ENCODE measurements at places on chromosomes 13 and 19. TPM values are rescaled to one million over a fixed set of nuclear protein-coding genes. Genes with fewer than 3 reads are reported as not detected.

Gene CLPTM1
- total RNA-seq, result 102 TPM

- DNase-seq, result no peak
- no peaks in the 10 kb centered on the region for H3K27me3 ChIP-seq
- H3K36me3 ChIP-seq, result no peaks in the 10 kb centered on the region
- no peaks in the 10 kb centered on the region for H3K4me1 ChIP-seq
These were observed 607.6 kb downstream of the SLITRK1 start for GRCh38 chr13:83274679-83275078.

DNA sequence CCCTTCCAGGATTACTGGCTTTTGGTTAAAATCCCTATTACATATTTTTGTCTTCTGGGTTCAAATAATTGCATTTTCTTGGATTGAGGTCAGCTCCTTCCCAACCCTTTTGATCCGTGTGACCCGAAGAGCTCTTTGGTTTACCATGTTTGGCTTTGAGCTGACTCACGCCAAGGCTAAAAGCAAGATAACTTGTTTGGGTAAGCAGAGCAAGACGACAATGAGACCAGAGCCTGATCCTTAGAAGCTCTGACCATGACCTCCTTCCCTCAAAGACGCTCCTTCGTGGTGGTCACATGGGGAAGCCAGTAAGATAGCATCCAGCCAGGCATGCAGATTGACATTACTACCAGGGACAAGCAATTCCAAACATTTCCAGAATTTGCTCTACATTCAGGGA, 153.8 kb downstream of the DCT start:
- no peaks in the 10 kb centered on the region for H3K27me3 ChIP-seq
- no peak overlapping the region for H3K27ac ChIP-seq
- no peak for DNase-seq
- H3K36me3 ChIP-seq, result no peaks in the 10 kb centered on the region

DNA sequence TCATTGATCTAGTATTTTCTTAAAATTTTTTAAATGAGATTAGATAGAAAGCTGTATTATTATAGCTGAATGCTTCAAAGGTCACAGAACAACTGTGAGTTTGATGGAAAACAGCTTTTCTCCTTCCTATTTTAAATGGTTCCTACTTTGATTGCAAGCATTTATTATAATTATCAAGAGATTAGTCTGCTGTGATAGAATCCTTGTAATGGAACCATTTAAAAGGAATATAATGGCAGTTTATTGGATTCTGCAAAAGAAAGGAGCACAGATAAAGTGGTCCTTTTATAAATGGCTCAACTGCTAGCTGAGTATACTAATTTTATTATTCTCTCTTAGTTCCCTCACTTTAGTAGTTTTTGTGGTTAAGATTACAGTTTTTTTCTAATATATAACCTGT, 87.0 kb downstream of the MAB21L1 start:
- peaks cover 55% of the 10 kb centered on the region for H3K4me1 ChIP-seq
- H3K36me3 ChIP-seq, result no peaks in the 10 kb centered on the region
- H3K27me3 ChIP-seq, result no peaks in the 10 kb centered on the region
- DNase-seq, result no peak
- peak overlapping the region; percentile 88 for H3K27ac ChIP-seq

Gene CEACAM16
- total RNA-seq, result not detected

Gene MCF2L
- total RNA-seq, result 83.0 TPM

- DNase-seq, result no peak
- no peak overlapping the region for H3K27ac ChIP-seq
- no peaks in the 10 kb centered on the region for H3K36me3 ChIP-seq
These were observed 616 bp downstream of the FCHO1 start for GRCh38 chr19:17751912-17752273.

DNA sequence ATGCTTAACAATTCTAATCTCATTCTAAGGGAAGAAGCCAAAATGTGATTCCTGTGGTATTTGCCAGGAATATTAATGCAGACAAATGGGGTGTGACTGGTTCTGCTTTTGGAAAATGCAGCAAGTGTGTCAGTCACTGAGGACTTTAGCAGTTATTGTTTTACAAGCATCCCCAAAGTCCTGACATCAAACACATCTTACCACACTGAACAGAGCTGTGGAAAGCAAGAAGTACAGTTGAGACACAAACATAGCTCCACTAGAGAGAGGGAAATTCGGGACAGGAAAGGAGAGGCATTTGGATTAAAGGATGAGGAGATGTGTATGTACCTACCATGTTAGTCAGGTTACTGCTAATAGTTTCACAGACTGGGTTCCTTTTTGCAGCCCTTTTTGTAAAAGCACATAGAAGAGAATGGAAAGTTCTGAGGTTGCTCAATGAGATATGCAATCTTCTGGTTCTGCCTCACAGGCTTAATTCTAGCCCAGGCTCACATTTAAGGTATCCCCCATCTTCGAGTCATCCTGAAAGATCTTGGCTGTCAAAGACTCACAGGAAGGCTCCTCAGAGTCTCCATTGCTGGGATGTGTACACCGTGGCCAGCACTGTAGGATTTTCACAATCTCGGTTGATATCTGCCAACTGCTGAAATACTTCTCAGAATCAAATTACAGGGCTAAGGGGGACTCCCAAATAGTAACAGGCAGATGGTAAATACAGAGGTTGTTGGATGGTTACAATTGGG, 316.6 kb downstream of the DNAJC15 start:
- no peak overlapping the region for H3K27ac ChIP-seq
- H3K36me3 ChIP-seq, result no peaks in the 10 kb centered on the region
- no peak overlapping the region for H3K4me3 ChIP-seq
- H3K4me1 ChIP-seq, result no peaks in the 10 kb centered on the region
- no peaks in the 10 kb centered on the region for H3K27me3 ChIP-seq
- no peak for DNase-seq

GRCh38 chr13:41491436-41491835, 34.1 kb downstream of the RGCC start:
- no peaks in the 10 kb centered on the region for H3K4me1 ChIP-seq
- H3K27ac ChIP-seq, result no peak overlapping the region
- H3K27me3 ChIP-seq, result peaks cover 2% of the 10 kb centered on the region
- DNase-seq, result no peak

Gene BSG
- 470 TPM for total RNA-seq

Gene KANK3
- 8.9 TPM for total RNA-seq

Gene LRRC4B
- 28.5 TPM for total RNA-seq

GRCh38 chr13:91185294-91185863, 162.1 kb upstream of the MIR17HG start:
- DNase-seq, result no peak
- no peak overlapping the region for H3K27ac ChIP-seq

- H3K4me3 ChIP-seq, result no peak overlapping the region
- no peaks in the 10 kb centered on the region for H3K36me3 ChIP-seq
- no peak for DNase-seq
- no peak overlapping the region for H3K27ac ChIP-seq
- H3K27me3 ChIP-seq, result peaks cover 2% of the 10 kb centered on the region
- H3K4me1 ChIP-seq, result peaks cover 9% of the 10 kb centered on the region
These were observed 379.7 kb downstream of the GPC5 start for GRCh38 chr13:91778123-91778522.

DNA sequence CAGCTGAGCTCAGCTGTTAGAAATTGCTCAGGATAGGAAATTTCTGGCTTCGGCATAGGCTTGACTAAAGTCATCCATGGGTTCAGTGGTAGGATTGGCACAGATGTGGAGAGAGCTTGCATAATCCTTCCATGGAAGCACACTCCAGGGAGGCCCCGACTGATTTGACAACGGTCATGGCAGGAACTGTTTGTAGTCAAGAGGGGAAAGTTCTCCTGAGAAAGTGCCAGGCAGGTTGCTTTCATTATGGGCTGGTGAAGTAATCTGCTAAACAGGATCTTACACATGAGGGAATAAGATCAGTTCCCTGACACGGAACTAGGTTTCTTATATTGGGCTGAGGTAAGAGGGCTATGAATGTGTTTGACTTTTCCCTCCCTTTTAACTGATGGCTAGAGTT, 120.1 kb downstream of the RGCC start:
- no peak for DNase-seq
- H3K27ac ChIP-seq, result no peak overlapping the region
- no peaks in the 10 kb centered on the region for H3K4me1 ChIP-seq
- H3K36me3 ChIP-seq, result no peaks in the 10 kb centered on the region
- no peaks in the 10 kb centered on the region for H3K27me3 ChIP-seq

GRCh38 chr13:76048675-76049375, 412.7 kb downstream of the LMO7 start:
- H3K4me3 ChIP-seq, result no peak overlapping the region
- no peak for DNase-seq
- no peaks in the 10 kb centered on the region for H3K36me3 ChIP-seq
- no peak overlapping the region for H3K27ac ChIP-seq
- H3K4me1 ChIP-seq, result no peaks in the 10 kb centered on the region
- H3K27me3 ChIP-seq, result no peaks in the 10 kb centered on the region

DNA sequence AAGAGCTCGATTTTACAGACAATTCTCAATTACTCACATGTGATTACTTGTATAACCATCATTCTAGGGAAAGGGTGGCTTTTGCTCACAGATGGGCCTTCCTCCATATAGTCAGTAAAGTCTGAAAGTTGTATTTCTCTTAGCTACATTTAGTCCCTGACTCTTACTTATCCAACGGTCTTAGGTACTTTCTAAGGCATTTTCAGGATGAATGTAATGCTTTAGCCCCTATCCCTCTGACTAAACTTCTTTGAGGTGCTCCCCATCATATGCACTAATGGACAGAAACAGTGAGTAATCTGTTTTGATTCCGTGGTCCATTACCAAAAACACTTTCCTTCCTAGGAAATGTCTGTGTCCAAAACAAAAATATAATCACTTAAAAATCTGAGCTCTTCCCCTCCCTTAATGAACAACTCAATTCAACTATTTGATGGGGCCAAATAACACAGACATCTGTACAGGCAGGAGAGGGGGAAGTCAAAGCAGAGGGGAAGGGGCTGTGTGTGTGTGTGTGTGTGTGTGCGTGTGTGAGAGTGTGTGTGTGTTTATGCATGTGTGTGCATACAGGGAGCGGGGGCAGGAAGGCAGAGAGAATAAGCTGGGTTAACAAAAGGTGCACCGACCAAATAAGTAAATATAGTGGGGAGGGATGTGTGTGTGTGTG, 84.9 kb downstream of the USP12 start:
- no peak overlapping the region for H3K4me3 ChIP-seq
- no peak for DNase-seq
- no peaks in the 10 kb centered on the region for H3K27me3 ChIP-seq
- H3K27ac ChIP-seq, result no peak overlapping the region
- H3K36me3 ChIP-seq, result no peaks in the 10 kb centered on the region

DNA sequence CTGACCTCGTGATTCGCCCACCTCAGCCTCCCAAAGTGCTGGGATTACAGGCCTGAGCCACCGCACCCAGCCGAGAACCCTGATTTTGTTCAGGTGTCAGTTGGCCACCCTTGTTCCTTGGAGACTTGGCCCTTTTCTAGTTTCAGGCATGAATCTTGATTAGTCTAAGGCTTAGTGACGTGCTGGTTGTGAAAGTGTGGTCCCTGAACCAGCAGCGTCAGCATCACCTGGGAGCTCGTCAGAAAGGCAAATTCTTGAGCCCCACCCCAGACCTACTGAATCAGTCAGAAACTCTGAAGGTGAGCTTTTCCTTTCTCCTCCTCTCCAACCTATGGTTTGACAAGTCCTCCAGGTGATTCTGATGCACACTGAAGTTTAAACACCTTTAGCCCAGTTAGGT, 35.2 kb downstream of the CACNG6 start:
- DNase-seq, result no peak
- peaks cover 6% of the 10 kb centered on the region for H3K4me1 ChIP-seq
- H3K36me3 ChIP-seq, result no peaks in the 10 kb centered on the region
- H3K27me3 ChIP-seq, result peaks cover 6% of the 10 kb centered on the region

GRCh38 chr19:30602661-30603350, 230.6 kb downstream of the ZNF536 start:
- H3K4me3 ChIP-seq, result no peak overlapping the region
- peaks cover 5% of the 10 kb centered on the region for H3K27me3 ChIP-seq
- DNase-seq, result no peak
- no peaks in the 10 kb centered on the region for H3K4me1 ChIP-seq
- H3K27ac ChIP-seq, result no peak overlapping the region

GRCh38 chr13:67964986-67965385, 734.9 kb upstream of the PCDH9 start:
- H3K36me3 ChIP-seq, result no peaks in the 10 kb centered on the region
- H3K27ac ChIP-seq, result no peak overlapping the region
- no peak overlapping the region for H3K4me3 ChIP-seq
- no peaks in the 10 kb centered on the region for H3K27me3 ChIP-seq

Gene ZNF813
- 5.2 TPM for total RNA-seq

DNA sequence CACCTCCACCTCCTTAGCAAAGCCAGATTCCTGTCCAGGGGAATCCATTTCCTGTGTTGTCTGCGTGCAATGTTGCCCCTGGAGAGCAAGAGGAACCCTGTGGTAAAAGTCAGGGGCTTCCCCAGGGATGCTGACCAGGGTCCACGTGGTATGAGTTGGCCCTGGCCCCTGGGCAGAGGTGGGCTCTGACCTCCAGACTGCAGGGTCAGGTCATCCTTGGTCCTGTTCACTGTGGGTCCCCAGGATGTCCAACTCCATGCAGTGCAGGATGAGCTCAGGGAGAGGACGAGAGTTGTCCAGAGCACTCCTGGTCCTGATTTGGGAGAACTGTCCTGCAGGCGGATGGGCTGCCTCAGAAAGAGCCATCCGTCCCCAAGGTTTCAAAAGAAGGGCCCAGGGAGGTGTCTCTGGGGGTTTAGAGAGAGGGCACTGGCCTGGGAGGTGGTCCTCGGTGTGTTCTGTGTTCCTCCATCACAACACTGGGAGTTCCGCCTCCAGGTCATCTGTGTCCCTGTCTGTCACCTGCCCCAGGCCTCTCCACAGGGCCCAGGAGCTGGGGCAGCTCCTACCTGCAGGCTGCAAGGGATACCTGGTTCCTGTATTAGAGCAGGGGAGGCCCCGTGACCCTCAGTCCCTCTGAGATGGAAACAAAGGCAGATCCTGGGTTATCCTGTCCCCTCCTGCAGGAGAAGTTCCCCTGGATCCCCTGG, 1.2 kb upstream of the CEACAM4 start:
- no peak for DNase-seq
- no peak overlapping the region for H3K27ac ChIP-seq
- H3K4me1 ChIP-seq, result no peaks in the 10 kb centered on the region
- H3K4me3 ChIP-seq, result no peak overlapping the region
- peaks cover 6% of the 10 kb centered on the region for H3K36me3 ChIP-seq

DNA sequence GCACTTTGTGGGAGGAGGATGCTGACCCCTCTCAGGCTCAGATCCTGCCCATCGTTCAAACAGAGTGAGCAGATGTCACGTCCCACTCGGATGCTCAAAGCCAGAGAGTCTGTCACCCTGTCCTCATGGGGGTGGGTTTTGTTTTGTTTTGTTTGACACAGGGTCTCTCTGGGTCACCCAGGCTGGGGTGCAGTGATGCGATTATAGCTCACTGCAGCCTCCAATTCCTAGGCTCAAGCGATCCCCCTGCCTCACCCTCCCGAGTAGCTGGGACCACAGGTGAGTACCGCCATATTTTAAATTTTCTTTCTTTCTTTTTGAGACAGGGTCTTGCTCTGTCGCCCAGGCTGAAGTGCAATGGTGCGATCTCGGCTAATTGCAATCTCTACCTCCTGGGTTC, 4.0 kb downstream of the ADGRE2 start:
- peaks cover 10% of the 10 kb centered on the region for H3K4me1 ChIP-seq
- no peak for DNase-seq
- peaks cover 2% of the 10 kb centered on the region for H3K27me3 ChIP-seq
- H3K36me3 ChIP-seq, result no peaks in the 10 kb centered on the region
- no peak overlapping the region for H3K4me3 ChIP-seq
- no peak overlapping the region for H3K27ac ChIP-seq
